ENCODE measurements at places on chromosomes 4 and X.

- DNase-seq: no peak
Measured at GRCh38 chr4:86106475-86106874, 253.4 kb downstream of the MAPK10 start.

DNA sequence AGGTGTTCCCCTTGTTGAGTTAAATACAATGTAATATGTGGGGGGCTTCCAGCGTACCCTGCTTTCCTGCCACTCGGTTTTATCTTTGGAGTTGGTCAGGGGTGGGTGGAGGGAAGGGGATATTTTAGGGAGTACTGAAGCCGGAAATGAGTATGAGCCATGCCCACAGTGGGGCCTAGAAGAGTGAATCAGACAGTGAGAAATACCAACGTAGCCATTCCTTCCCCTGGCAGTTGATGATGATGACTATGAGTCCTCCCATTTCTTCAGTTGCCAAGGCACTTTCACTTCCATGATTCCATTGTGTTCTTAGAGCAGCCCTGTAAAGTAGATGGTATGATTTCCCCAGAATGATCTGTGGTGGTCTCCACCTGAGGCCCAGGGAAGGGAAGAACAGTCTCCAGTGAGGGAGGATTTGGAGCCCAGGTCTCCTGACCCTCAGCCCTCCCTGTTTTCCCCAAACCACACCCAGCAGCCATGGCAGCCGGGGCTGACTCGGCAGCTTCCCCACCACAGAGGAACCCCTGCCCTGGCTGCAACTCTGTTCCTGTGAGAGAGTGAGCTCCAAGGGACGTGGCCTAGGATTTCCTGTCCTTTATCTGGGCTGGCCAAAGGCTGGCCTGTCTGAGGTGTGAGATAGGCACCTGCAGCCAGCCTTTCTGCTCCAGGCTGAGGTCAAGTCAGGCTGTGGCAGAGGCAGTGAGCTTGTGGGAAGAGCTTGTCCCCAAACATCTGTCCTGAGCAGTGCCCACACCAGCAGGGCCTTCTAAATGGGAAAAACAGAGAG lies 52.7 kb downstream of the STARD8 start:
- no peak for DNase-seq

DNA sequence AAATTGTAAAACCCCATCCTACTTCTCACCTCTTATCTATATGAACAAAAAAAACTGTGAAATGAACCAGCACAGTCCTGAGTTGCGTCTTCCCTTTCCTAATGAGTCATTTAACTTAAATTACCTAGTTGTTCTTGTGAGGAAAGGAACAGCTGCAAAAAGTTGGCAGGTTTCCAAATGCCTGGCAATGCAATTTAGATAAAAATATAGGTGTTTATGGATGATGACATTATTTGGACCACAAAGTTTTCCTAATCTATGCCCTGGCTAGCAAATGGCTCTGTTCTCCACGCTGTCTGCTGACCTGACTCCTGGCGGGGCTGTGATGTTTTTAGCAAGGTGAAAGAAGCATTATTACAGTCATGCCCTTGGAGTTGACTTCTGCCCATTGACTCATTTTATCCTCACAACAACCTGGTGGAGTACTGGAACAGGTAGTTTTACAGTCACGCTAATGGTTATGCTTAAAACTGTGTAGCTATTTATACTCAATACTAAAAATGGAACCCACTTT lies 29.8 kb upstream of the RELL1 start:
- DNase-seq: no peak

GRCh38 chr4:101236097-101236496 lies 111.2 kb downstream of the PPP3CA start:
- DNase-seq: no peak

DNA sequence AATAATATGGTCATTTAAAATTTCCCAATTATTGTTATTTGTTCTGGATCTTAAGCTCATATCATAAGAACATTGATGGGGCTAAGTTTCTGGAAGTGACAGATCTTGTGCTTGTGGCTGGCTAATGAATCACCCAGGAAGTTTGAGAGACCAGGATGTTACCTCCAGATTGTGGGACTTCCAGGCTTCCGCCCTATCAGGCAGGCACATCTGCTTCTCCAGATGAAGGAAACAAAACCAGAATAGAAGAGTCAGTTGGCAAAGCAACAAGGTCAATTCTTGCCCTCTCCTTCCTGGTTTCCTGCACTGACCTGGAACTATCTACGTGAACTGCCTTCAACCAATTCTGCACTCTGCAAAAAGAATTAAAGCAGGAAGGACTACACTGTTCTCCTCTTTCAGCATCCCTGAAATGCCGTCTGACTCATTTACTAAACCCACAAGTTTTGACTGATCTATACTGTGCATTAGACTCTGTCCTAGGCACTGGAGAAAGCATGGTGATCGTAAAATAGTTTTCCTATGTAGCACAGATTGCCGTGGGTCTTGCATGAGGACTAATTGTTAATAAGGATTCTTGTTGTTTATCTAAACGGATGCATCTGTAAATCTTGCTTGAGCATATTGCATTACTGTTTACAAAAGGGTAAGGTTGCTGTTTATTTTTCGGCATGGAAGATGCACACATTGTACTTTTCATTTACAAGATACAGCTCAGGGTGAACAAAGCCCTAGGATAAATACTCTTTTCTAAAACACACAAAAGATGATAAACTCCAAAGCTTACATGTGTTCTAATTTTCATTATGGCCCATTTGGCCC lies 74.6 kb downstream of the AMELX start:
- DNase-seq: no peak

DNA sequence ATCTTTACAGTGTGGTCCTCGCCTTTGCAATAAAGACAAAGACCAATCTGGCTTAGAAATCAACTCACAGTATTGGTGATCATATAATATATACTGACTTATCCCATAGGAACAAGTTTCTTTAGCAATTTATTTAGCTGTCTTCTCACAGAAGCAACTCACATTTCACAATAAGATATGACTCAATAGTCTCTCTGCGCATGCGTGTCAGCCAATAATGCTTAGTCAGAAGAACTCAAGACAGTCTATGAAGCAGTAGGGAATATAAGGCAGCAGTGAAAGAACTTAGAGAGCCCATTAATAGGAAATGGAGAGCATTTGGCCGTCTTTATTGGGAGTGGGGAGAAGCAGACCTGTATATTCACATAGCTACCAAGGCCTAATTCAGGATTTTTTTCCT lies 216.7 kb downstream of the IL13RA2 start:
- no peak for DNase-seq

DNA sequence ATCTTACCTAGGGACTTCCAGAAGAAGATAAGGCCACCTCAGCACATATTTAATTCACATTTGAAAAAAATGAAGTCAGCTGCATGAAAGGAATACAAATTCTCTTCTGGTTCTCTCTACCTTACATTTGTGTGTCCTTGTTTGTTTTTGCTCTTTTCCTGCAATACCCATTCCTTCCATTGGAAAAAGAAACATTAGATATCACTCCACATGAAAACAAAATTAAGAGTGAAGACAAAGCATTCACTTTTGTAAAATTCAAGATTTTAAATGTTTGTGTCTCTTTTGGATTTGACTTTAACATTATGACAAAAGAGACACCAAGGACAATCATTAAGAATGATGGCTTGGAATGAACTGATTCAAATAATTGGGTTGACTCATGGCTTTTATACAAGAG lies 1351.8 kb downstream of the FSTL5 start:
- no peak for DNase-seq

DNA sequence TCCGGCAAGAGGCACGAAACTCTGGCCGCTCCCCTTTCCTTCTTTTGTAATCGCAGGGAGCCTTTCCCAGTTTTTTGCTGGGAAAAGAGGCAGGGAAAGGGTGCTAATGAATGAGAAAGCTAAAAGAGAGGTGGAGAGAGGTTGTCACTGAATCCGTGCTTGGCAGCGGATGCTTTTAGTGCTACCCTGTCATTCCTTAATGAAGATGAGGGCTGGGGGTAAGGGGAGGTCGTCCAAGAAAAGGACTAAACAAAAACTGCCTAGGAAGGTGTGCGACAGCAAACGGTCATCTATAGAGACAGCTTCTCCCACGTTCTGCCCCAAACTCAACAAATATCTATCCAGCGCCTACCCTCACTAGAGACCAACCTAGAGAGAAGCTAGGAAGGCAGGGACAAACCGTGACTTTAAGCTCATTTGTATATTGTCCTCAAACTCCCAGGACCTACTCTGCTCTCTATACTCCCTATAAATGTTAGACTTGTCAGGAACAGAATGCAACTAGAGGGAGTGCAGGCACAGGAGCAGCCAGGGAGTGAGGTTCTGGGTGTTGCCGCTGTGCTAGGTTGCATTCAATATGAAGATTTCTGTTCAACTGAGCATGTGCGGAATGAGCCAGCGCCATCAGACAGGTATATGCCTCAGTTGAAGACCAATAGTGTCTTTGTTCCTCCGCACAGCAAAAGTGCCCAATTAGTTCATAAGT lies 777 bp upstream of the CASK start:
- DNase-seq: no peak

DNA sequence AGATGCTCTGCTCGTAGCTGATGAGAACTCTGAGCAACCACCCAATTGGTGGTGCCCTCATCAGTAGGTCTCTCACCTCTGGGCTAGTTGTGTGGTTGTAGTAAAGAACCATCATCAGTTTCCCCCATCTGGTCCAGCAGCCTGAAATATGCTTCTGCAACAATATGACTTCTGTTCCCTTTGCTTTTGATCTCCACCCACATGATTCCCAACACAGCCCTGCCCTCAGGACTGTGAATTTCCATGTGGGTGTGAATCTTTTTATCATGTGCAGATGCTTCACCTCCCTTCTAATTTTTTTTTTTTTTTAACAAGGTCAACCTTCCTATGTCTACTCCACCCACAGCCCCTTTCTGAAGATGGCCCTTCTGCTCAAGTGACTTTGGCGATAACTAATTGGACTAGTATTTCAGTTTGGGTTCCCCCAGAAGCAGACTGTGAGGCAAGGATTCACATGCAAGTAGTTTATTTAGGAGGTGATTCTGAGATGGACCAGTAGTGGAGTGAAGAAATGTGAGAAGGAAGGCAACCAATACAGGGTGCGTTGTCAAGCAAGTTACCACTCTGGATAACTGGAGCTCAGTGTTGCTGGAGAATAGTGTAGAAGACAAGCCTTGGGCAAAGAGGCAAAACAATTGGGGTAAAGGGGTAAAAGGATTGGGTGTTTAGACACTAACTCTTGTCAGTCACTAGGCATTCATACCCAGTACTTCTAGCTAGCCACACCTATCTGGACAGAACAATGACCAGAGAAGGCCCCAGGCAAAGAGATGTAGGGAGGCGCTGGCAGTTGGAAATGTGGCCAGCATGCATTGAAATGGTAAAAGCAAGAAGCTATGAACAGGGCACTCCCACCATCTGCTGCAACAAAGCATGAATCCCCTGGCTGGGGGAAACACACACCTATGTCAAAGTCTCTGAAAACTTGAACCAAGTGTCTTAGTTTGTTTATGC lies 466.2 kb downstream of the BCOR start:
- DNase-seq: no peak

- DNase-seq: no peak
Measured at GRCh38 chrX:22389556-22390179, 117.0 kb downstream of the CBLL2 start.

GRCh38 chrX:13485167-13485566 lies 84.2 kb upstream of the EGFL6 start:
- DNase-seq: no peak

DNA sequence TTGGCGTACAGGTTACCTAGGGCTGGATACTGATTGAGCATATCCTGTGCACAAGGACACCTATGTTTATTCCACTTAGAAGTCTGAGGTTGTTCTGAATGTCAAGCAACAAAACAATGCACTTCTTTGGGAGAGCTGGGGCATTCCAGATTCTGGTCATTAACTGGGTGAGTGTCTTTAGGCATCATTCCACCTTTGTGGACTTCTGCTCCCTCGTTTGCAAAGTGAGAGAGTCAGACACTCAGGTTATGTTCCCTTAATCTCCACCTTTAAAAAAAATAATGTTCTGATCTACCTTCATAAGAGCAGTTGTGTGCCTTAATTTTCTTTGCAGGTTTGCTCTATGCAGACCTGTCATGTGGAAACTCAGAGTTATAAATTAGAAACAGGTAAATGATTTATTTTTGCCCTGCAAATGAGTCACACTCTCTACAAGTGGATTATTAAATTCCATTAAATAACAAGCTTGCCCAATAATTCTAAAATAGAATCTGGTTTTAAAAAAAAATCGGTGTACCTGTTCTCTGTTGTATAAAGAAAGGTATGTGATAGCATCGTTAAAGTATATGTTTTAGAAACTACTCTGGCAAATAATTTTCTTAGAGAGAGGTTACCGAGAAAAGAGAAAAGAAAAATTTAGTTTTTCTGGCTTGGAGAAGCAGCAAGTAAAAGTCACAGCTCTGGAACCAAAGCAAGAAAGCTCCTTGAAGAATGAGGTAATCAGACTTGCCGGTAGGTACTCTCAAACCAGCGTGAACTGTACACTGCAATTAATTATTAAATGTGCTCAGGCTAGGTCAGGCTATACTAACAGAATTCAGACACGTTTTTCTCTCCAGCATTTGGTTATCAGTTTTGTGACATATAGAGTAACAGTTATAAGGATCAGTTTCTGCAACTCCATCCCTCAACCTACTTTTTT lies 93.2 kb downstream of the SORBS2 start:
- no peak for DNase-seq

DNA sequence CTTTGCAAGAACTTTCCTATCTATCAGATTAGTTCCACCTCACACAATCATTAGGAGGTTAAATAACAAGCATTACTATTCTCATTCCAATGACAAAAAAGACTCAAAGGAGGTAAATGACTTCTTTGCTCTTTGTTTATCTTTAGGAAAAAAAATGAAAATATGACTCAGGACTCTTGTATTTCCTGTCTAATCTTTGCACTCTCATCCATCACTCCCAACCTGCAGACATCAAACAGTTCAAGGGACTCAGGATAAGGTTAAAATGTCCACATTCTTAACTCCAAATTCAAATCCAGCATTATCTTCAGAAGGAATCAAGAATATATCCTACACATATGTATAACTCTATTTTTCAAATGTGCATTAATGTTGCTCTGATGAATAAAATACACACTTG lies 139.6 kb downstream of the UNC5C start:
- DNase-seq: no peak

GRCh38 chr4:183863155-183863825 lies 41.8 kb upstream of the STOX2 start:
- no peak for DNase-seq

GRCh38 chrX:98607739-98608138 lies 1724.0 kb downstream of the RPA4 start:
- no peak for DNase-seq

- no peak for DNase-seq
Measured at GRCh38 chr4:121875652-121876051, 5.4 kb upstream of the BBS7 start.

- no peak for DNase-seq
Measured at GRCh38 chr4:47432749-47433148, 30.8 kb downstream of the COMMD8 start.

DNA sequence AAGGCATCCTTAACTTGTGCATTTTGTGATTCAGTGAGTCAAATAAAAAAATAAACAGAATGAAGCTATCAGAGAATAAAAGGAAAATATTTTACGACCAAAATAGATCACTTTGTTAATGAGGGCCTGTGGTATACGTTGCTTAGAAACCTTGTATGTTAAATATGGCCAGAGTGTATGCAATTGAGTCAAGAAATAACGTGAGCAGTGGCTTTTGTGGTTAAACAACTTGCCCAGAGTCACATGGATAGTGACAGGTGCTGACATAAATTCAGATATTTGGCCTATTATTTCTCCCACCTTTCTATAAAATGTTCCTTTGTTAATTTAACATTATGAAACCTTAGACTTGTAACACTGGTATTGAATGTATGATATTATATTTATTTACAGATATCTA lies 393.4 kb downstream of the PABPC4L start:
- DNase-seq: no peak

Measured in activated CD4-positive, alpha-beta T cell treated with anti-CD3 and anti-CD28 coated beads, Interleukin-2, amount 50 U/mL, for 24 hours (primary cell).